ENCODE measurements at places on chromosomes 4 and X.

DNA sequence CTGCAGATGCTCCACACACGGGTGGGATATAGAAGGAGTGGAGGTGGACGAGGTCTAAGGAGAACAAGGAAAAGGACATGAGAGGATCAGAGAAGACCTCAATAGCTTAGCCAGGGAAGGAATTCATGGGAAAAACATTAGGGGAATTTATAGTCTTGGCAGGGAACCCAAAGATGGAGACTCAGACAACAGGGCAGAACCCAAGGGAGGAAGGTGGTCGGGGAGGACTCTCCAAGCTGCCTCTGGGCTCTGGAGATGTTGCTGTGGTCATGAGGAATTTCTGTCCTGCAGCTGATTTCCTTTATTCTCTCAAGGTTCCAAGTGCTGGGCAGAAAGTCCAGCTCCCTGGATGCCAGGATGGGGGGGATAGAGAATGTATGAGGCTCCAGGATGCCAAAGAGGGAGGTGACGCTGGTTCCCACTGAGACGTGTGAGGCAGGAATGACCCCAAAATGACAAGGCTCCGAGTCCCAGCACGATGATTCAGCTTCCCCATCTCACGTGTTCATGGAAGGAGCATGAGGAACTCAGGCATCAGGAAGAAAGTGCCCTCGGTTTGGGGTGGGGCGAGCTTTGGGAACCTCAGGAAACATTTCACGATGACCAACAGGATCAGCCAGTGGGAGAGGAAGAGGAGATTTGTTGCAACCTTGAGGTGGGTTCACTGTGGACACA lies 57.0 kb upstream of the PPP2R3B start:
- no peak for DNase-seq

- no peak for DNase-seq
Measured at GRCh38 chr4:48295116-48295515, 25.5 kb upstream of the TEC start.

DNA sequence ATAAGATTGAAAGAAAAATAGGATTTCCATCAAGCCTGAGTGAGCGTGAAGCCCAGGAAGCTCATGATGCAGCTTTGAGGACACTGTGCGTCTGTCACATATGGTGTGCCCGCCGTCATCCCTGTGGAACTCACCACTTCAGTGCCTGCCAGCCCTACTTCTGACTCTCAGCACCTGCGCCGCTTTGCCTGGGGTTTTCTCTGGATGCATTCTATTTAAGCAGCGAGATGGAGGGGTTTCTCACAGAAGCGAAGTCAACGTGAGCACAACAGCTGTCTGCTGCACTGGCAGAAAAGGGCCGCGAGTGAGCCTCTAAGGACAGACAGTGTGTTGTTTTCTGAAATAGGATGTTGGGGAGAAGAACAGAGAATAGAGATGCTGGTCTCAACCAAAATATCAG lies 6.2 kb upstream of the TMEM128 start:
- DNase-seq = no peak

- no peak for DNase-seq
Measured at GRCh38 chr4:115323106-115323707, 209.8 kb upstream of the NDST4 start.

DNA sequence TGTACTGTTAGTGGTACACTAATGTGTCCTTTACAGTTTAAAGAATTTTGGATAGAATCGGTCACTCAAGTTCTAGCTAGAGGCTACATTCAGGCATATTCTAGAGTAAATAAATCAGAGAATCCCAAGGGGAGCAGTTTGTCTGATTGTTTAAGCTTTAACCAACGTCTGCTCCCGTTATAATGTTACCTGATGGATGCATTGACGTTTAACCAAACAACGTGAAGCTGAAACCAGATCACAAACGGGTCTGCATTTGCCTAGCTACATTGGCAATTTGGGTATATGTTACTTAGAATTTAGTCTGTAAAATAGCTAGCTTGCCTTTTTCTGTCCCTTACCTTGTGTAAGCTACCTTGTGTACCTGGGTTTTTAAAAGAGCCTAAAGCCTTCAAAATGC lies 1.6 kb downstream of the PI4K2B start:
- no peak for DNase-seq

DNA sequence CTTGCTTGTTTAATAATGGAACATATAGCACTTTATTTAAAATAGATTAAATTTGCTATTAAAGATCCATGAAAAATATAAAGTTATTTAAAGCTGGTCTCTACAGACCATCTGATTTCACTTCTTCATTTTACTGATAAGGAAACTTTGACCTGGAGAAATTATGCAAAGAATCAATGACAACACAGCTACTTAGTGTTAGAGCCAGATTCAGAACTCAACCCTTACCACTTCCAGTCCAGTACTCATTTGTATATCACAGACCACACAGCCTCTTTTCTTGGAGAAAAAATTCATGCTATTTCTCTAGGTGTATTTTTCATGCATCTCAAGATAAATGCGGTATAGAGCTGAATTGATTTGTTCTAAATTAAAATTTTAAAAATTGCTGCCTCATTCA lies 34.0 kb downstream of the WDFY3 start:
- DNase-seq = no peak

- DNase-seq = no peak
Measured at GRCh38 chr4:101277671-101278070, 69.7 kb downstream of the PPP3CA start.

DNA sequence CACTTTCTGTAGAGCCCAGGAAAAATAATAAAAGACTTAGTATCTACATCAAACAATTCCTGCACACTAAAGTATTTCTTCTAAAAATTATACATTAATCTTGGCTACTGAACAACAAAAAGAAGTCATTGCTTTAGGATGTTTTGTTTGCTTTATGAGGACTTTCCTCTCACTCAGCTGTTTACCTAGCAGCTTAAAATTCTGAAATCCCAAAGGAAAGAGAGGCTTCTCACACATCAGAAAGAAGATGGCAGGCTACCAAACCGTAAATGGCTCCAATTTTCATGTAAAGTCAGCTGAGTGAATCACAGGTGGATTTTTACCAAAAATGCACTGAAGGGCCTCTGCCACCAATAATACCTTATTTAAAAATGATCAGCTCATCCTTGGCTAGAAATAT lies 9.0 kb upstream of the TRPC3 start:
- DNase-seq = no peak

GRCh38 chr4:81676537-81676936 lies 204.8 kb upstream of the RASGEF1B start:
- no peak for DNase-seq

DNA sequence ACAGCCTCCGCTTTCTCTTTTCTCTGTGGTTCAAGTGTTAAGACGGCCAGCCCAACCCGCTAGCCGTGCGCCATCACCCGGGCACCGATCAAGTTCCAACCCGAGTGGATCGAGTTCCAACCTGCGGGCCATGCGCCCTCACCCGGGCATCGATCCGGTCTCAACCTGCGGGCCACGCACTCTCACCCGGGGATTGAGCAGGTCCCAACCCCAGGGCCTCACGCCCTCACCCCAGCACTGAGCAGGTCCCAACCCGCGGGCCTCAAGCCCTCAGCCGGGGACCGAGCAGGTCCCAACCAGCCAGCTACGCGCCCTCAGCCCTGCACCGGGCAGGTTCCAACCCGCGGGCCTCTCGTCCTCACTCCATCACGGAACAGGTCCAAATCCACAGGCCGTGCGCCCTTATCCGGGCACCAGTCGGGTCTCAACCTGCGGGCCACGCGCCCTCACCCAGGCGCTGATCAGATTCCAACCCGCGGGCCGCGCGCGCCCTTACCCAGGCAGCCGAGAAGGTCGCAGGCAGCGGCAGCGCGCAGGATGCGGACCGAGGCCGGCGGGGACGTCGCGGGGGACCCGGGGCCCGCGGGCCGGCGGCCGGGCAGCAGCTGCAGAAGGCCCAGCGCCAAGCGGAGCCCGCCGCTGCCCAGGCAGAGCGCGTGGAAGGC lies 443 bp downstream of the GPR143 start:
- DNase-seq = no peak

- DNase-seq = no peak
Measured at GRCh38 chrX:39840133-39840532, 257.6 kb downstream of the BCOR start.

DNA sequence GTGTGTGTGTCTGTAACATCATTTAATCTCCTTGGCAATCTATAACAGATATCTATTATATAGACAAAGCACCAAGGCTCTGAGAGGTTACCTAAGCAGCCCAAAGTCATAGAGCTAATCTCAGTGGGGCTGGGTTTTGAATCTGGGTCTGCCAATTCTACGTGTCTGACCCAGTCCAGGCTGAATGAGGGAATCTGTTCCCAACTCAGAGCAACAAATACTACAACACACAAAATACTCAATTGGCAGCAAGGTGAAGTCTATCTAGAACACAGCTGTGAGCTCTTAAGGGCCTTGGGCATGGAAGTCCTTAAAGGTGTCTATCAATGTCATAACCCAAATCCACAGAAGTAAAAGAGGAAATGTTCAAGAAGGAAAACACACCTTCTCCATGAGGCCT lies 47.5 kb upstream of the NAP1L5 start:
- DNase-seq = no peak

- DNase-seq = no peak
Measured at GRCh38 chrX:151132531-151132930, 43.9 kb upstream of the GPR50 start.

GRCh38 chrX:156002507-156002906 lies 5.0 kb downstream of the IL9R start:
- DNase-seq = no peak

GRCh38 chrX:133897593-133898163 lies 87.7 kb downstream of the GPC3 start:
- no peak for DNase-seq

DNA sequence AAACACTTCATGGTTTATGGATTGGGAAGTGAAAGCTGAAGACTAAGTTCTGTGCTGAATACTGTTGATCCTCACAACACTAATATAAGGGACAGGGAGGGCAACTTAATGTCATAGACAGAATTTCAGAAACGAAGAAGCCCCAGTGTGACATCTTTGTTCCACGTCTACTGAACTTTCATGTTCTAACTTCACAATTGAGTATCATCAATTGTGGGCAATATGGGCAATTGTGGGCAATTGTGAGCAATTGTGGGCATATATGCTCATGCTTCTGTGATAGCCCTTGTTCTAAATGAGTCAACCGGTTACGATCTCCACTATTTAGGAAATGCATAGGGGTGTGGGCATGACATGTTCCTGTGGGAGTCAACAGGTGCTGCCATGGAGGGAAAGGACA lies 33.7 kb downstream of the CYBB start:
- no peak for DNase-seq

GRCh38 chrX:133005042-133005441 lies 46.6 kb upstream of the HS6ST2 start:
- DNase-seq = no peak

- no peak for DNase-seq
Measured at GRCh38 chrX:48752498-48752897, 9.0 kb upstream of the GLOD5 start.
